T-cell (primary cell): ENCODE measurements at places on chromosomes 1 and 21. TPM values are rescaled to one million over a fixed set of nuclear protein-coding genes. Genes with fewer than 3 reads are reported as not detected.

GRCh38 chr1:218139761-218140160 is 145.3 kb upstream of the RRP15 start:
- no peak for DNase-seq
- H3K4me3 ChIP-seq: no peak overlapping the region
- no peaks in the 10 kb centered on the region for H3K36me3 ChIP-seq
- no peak overlapping the region for H3K27ac ChIP-seq
- H3K4me1 ChIP-seq: no peaks in the 10 kb centered on the region

DNA sequence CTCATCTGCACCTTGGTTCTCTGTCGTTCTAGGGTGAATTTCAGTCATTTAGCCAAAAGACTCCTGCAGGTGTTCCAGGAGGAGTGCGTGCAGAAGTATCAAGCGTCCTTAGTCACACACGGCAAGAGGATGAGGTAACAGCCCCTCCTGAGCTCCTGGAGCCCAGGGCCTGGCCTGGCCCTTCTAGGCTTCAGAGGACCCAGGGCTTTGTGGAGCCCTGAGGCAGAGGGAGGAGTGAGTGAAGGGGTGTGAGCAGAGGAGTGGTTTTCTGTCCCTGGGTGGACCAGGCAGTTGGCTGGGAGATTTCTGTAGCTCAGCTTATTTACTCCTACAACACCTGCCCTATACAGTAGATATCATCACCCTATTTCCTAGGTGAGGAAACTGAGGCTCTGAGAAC is 15.7 kb upstream of the RASSF5 start:
- no peaks in the 10 kb centered on the region for H3K27me3 ChIP-seq
- peaks cover 92% of the 10 kb centered on the region for H3K36me3 ChIP-seq
- no peak overlapping the region for H3K4me3 ChIP-seq
- H3K27ac ChIP-seq: no peak overlapping the region
- no peak for DNase-seq

GRCh38 chr1:21383785-21384401 is 56.0 kb upstream of the NBPF3 start:
- no peaks in the 10 kb centered on the region for H3K4me1 ChIP-seq
- peaks cover 4% of the 10 kb centered on the region for H3K27me3 ChIP-seq
- no peaks in the 10 kb centered on the region for H3K36me3 ChIP-seq
- no peak overlapping the region for H3K27ac ChIP-seq

- H3K4me3 ChIP-seq: no peak overlapping the region
- peaks cover 30% of the 10 kb centered on the region for H3K4me1 ChIP-seq
- no peak overlapping the region for H3K27ac ChIP-seq
- peaks cover 2% of the 10 kb centered on the region for H3K27me3 ChIP-seq
- H3K36me3 ChIP-seq: no peaks in the 10 kb centered on the region
Measured at GRCh38 chr1:6485168-6486101, 6.0 kb downstream of the PLEKHG5 start.

DNA sequence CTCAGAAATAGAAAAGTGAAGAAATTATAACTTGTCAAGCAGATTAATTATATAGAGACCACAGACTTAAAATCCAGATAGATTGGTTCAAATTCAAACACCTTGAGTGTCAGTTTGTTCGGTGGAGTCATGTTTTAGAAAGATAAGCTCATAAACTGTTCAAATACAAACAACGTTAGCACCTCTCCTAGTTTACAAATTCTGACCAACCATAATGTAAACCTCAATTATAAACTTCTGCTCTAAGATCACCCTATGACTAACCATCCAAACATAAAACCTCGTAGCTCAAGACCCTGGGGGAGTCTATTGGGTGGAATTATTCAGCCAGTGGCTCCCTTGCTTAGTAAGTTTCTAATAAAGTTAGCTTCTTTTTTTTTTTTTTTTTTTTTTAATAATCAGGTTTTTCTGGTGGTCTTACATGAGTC is 12.4 kb downstream of the CBR1 start:
- H3K4me3 ChIP-seq: no peak overlapping the region
- peaks cover 14% of the 10 kb centered on the region for H3K4me1 ChIP-seq
- no peak for DNase-seq
- no peaks in the 10 kb centered on the region for H3K36me3 ChIP-seq
- H3K27ac ChIP-seq: no peak overlapping the region

Gene ZNF670
- total RNA-seq: 0.78 TPM

DNA sequence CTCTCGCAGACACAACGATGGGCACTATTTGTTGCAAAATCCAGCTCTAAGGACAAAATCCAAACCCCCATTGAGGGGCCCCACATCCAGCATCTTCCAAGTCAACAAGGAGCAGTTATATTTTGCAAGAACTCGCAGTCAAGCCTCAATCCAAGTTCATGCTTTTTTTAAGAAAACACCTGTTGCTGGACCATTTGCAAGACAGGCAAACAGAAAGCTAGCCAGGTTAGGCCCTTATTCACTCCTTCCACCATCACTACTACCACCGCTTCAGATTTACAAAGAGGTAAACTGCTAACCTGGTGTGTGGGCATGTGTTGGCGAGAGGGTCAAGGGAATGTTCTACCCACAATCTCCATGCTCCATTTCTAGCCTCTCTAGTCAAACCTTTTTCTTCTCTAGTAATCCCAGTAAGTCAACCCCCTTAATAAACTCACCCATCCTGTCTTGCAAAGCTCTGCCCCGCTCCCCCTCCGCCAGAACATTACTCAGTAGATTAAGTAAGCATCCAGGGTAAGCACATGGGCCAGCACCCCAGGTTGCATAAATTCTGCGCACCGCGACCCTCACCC is 703 bp downstream of the ERI3 start:
- peak overlapping the region; percentile 68 for H3K4me3 ChIP-seq
- H3K4me1 ChIP-seq: peaks cover 15% of the 10 kb centered on the region
- H3K27me3 ChIP-seq: no peaks in the 10 kb centered on the region
- H3K27ac ChIP-seq: no peak overlapping the region
- DNase-seq: no peak
- peaks cover 5% of the 10 kb centered on the region for H3K36me3 ChIP-seq

Gene TTLL7
- total RNA-seq: 0.38 TPM

DNA sequence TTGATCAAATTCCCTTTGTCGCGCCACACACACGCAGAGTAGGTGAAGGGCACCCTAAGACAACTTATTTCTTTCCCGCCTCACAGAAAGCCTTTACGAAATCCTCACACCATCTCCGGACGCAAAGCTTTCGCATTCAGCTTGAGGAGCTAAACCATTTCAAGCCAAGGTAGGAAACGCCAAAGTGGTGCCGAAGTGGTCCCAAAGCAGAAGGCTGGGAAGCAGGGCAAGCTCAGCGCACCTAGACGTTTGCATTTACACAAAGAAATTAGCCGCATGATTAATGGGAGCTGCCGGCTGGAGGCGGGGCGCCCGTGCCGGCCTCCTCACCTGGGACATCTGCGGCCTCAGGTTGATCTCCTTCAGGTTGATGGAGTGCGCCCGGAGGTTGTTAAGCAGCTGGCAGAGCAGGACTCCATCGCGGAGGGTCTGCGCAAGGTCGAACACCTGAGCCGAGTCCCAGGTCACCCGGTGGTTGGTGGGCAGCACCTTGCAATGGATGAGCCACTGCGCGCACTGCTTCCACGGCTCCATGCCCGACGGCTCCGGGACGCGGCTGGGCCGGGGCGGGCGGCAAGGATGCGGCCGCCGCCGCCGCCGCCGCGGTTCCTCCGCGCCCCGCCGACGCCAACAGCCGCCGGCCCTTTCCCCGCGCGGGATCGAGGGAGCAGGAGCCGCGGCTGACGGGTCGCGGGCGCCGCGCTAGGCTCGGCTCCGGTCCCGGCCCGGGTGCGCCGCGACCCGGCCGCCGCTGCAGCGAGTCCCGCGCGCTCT is 457 bp downstream of the VAV3 start:
- DNase-seq: peak; percentile 13
- H3K27ac ChIP-seq: peak overlapping the region; percentile 83

- peaks cover 79% of the 10 kb centered on the region for H3K4me1 ChIP-seq
- H3K4me3 ChIP-seq: peak overlapping the region; percentile 58
- peaks cover 6% of the 10 kb centered on the region for H3K36me3 ChIP-seq
- peak overlapping the region; percentile 61 for H3K27ac ChIP-seq
Measured at GRCh38 chr1:19390901-19391595, 78.9 kb downstream of the SLC66A1 start.

DNA sequence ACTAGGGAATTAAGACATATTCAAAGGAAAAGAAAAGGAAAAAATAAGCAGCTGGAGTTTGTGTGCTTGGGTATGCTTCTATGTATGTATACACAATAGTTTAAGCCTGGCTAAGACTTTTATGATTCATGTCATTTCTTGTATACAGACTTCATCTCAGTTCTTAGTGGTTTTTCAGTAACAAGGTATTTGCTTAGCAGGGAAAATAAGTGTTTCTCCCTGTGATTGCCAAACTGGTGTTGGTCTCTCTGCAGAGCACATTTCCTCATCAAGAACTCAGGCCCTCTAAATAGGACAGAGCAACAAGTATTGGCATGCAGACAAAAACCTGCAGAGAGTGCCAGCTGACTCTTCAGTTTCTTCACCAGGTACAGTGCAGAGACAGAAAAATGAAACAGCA is 484.4 kb upstream of the ZRANB2 start:
- no peak overlapping the region for H3K4me3 ChIP-seq
- DNase-seq: no peak
- H3K4me1 ChIP-seq: no peaks in the 10 kb centered on the region
- H3K27me3 ChIP-seq: no peaks in the 10 kb centered on the region

Gene DNAJC28
- not detected for total RNA-seq

GRCh38 chr21:33984021-33984481 is 68.4 kb upstream of the ATP5PO start:
- H3K4me3 ChIP-seq: no peak overlapping the region
- no peaks in the 10 kb centered on the region for H3K27me3 ChIP-seq
- H3K4me1 ChIP-seq: no peaks in the 10 kb centered on the region
- H3K36me3 ChIP-seq: no peaks in the 10 kb centered on the region
- no peak for DNase-seq

Gene ATP6V0B
- total RNA-seq: 69.5 TPM

Gene GPATCH4
- total RNA-seq: 38.6 TPM
